ENCODE measurements at places on chromosomes 12 and 14. TPM values are rescaled to one million over a fixed set of nuclear protein-coding genes. Genes with fewer than 3 reads are reported as not detected.

GRCh38 chr12:21607701-21608100 is 3.1 kb upstream of the GYS2 start:
- no peaks in the 10 kb centered on the region for H3K4me1 ChIP-seq
- H3K27ac ChIP-seq: no peak overlapping the region
- no peak overlapping the region for H3K4me3 ChIP-seq
- H3K36me3 ChIP-seq: no peaks in the 10 kb centered on the region

GRCh38 chr14:93714605-93715004 is 73.7 kb downstream of the PRIMA1 start:
- DNase-seq: no peak
- H3K36me3 ChIP-seq: no peaks in the 10 kb centered on the region
- H3K27me3 ChIP-seq: no peaks in the 10 kb centered on the region
- no peak overlapping the region for H3K4me3 ChIP-seq
- H3K27ac ChIP-seq: no peak overlapping the region

GRCh38 chr12:130424858-130425697 is 87.4 kb downstream of the PIWIL1 start:
- no peak overlapping the region for H3K4me3 ChIP-seq
- H3K4me1 ChIP-seq: no peaks in the 10 kb centered on the region
- DNase-seq: no peak
- H3K27ac ChIP-seq: no peak overlapping the region
- H3K36me3 ChIP-seq: no peaks in the 10 kb centered on the region

DNA sequence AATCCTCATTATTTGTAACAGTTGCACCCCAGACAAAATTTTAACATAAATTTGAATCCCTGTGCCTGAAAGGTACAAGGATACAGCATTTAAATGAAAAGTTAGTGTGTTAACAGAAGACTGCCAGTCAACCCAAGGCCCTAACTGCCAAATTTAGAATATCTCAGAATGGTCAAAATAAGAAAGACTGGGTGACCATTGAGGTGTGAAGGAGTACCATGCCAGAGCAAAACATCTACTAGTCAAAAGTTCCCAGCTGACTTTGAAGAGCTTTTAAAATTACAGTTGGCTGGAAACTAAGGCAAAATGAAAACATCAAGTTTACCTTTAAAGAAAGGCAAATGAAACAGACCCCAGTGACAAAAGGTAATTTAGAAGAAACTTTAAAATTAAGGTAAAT is 18.4 kb downstream of the SAV1 start:
- no peak for DNase-seq
- H3K27ac ChIP-seq: no peak overlapping the region
- H3K4me3 ChIP-seq: no peak overlapping the region
- no peaks in the 10 kb centered on the region for H3K36me3 ChIP-seq
- H3K27me3 ChIP-seq: no peaks in the 10 kb centered on the region

DNA sequence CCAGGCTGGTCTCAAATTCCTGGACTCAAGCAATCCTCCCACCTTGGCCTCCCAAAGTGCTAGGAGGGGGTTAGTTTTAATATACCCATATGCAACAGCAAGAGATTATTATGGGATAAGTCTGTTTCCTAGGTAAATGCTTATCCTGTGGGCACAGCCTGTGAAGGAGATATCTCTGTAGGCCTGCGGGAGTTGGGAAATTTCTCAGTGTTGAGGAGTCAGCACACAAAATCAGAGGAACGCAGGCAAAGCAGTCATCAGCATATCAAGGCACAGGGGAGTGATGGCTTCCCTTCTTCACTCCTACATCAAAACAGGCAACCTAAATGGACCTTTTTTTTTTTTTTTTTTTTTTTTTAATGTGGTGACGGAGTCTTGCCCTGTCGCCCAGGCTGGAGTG is 20.9 kb upstream of the TMED10 start:
- H3K36me3 ChIP-seq: no peaks in the 10 kb centered on the region
- H3K27ac ChIP-seq: no peak overlapping the region
- H3K27me3 ChIP-seq: no peaks in the 10 kb centered on the region
- DNase-seq: no peak
- H3K4me3 ChIP-seq: no peak overlapping the region

ABCD2 gene
- polyA plus RNA-seq: 0.06 TPM

CISTR gene
- polyA plus RNA-seq: not detected

FLRT2 gene
- polyA plus RNA-seq: not detected

Measured in small intestine (tissue), 16 donors.